ENCODE measurements at places on chromosomes 4 and X. TPM values are rescaled to one million over a fixed set of nuclear protein-coding genes. Genes with fewer than 3 reads are reported as not detected.

The TEX13B gene
- total RNA-seq, result not detected

The GPR50 gene
- total RNA-seq, result not detected

The PABPC5 gene
- not detected for total RNA-seq

DNA sequence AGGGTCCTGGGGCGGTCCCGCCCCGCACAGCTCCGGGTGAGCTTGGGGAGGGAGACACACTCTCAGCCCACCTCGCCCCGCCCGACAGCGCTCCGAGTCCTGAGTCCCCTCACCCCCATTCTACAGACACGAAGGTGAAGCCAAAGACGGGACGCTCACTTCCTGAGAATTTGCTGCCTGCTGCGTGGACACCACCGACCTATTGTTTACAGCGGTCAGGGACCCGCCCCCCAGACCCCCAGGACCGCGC is 796 bp upstream of the ZNF141 start:
- H3K36me3 ChIP-seq, result peaks cover 52% of the 10 kb centered on the region
- H3K4me1 ChIP-seq, result peaks cover 33% of the 10 kb centered on the region
- peak overlapping the region; percentile 97 for H3K27ac ChIP-seq
- no peaks in the 10 kb centered on the region for H3K27me3 ChIP-seq

GRCh38 chrX:22313766-22314165 is 41.1 kb downstream of the CBLL2 start:
- no peak overlapping the region for H3K4me3 ChIP-seq
- no peak overlapping the region for H3K27ac ChIP-seq
- H3K27me3 ChIP-seq, result no peaks in the 10 kb centered on the region
- H3K36me3 ChIP-seq, result no peaks in the 10 kb centered on the region

- H3K27me3 ChIP-seq, result peaks cover 16% of the 10 kb centered on the region
- no peak overlapping the region for H3K27ac ChIP-seq
- H3K4me1 ChIP-seq, result no peaks in the 10 kb centered on the region
- H3K36me3 ChIP-seq, result no peaks in the 10 kb centered on the region
These were observed 58.1 kb upstream of the PARM1 start for GRCh38 chr4:74874753-74875367.

DNA sequence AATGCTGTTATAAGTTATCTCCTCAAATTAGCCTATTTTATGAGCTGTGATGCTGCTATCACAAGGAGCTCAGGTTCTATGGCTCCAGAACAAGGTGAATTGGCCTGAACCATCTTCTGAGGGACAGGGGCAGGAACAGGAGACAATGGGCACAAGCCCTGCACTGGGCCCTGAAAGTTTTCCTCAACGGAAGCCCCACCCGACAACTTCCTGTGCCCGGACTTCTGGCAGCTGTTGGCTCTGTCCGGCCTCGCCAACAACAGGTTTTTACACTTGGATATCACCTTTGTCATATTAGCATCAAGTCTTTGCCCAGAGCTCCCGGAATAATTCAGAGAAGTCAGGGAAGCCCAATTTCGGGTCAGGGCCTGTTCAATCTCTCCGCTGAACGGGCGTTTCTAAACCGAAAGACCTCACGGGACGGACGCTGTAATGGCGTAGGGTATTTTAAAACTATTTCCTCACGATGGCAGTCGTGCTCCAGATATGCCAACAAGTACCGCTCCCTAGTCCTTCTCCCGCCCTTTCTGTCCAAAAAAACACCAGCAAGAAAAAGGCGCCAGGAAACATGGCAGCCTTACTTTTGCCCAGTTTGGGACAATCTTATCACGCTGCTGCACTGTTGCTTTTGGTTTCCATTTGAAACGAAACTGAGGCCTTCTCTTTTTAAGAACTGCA is 201.0 kb upstream of the STK26 start:
- no peak overlapping the region for H3K4me3 ChIP-seq
- H3K27ac ChIP-seq, result peak overlapping the region; percentile 54
- H3K4me1 ChIP-seq, result peaks cover 24% of the 10 kb centered on the region
- peaks cover 7% of the 10 kb centered on the region for H3K36me3 ChIP-seq

GRCh38 chr4:111399623-111400022 is 745.6 kb upstream of the FAM241A start:
- no peak overlapping the region for H3K4me3 ChIP-seq
- H3K27me3 ChIP-seq, result no peaks in the 10 kb centered on the region
- DNase-seq, result no peak
- H3K27ac ChIP-seq, result no peak overlapping the region
- no peaks in the 10 kb centered on the region for H3K4me1 ChIP-seq

GRCh38 chr4:84379917-84380641 is 119.0 kb downstream of the NKX6-1 start:
- peaks cover 7% of the 10 kb centered on the region for H3K27me3 ChIP-seq
- no peak overlapping the region for H3K4me3 ChIP-seq
- H3K4me1 ChIP-seq, result no peaks in the 10 kb centered on the region

DNA sequence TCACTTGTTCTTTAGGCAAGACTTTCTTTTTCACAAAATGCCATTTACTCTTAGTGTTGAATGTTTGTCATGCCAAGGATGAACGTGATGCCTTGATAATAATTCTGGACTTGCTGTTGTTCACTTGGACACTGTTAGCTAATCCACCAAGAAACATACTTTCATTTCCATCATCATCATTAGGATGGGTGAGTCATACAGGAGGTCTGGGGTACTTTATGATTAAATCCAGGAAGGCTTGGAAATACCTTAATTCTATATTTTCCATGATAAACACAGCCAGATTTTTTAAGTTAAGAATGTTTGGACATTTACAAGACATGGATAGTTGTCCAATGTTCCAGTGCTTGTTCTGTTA is 260.7 kb upstream of the GIMD1 start:
- no peaks in the 10 kb centered on the region for H3K36me3 ChIP-seq
- H3K27ac ChIP-seq, result no peak overlapping the region
- no peaks in the 10 kb centered on the region for H3K27me3 ChIP-seq
- DNase-seq, result no peak
- no peak overlapping the region for H3K4me3 ChIP-seq
- no peaks in the 10 kb centered on the region for H3K4me1 ChIP-seq

DNA sequence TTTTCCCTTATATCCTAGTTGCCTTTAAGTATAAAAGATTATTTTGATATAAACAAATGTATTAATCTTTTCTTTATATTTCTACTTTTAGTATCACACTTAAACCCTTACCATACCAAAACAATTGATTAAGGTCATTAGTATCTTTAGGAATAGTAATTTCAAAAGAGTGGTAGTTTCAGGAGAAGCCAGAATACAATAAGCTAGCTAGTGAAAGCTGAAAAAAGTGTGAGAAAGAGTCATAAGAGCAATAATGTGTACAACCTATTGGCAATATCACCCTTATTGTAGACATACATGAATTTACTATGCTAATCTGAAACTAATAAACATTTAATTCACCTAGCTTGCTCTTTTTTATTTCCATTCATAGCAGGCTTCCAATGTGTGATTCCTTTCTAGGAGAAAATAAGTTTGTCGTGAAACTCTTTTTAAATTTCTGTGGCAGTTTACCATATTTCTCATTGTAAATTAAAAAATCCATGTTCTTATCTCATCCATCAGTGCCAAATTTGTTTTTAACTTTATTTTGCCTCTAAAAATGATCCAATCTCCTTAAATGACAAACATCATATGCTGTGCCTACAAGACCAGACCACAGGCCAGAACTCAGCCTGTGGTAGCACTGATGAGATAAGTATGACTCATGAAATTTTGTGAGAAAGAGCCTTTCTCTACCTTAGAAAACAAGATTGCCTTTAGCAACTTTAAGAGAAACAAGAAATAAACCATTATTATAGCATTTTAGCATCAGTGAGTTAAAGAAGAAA is 8.1 kb downstream of the NEK1 start:
- peaks cover 39% of the 10 kb centered on the region for H3K4me1 ChIP-seq
- H3K36me3 ChIP-seq, result peaks cover 21% of the 10 kb centered on the region
- peak; percentile 11 for DNase-seq
- H3K27me3 ChIP-seq, result no peaks in the 10 kb centered on the region
- H3K4me3 ChIP-seq, result no peak overlapping the region
